NK-92 treated with Interleukin-12 subunit alpha and Interleukin-12 subunit beta, amount 100 ng/mL, for 24 hours (cell line): ENCODE measurements at places on chromosomes 3 and 15.

GRCh38 chr3:176376531-176376930 lies 820.8 kb downstream of the TBL1XR1 start:
- DNase-seq = no peak

- DNase-seq = no peak
Observed at GRCh38 chr3:114973536-114973935, 173.6 kb downstream of the ZBTB20 start.

DNA sequence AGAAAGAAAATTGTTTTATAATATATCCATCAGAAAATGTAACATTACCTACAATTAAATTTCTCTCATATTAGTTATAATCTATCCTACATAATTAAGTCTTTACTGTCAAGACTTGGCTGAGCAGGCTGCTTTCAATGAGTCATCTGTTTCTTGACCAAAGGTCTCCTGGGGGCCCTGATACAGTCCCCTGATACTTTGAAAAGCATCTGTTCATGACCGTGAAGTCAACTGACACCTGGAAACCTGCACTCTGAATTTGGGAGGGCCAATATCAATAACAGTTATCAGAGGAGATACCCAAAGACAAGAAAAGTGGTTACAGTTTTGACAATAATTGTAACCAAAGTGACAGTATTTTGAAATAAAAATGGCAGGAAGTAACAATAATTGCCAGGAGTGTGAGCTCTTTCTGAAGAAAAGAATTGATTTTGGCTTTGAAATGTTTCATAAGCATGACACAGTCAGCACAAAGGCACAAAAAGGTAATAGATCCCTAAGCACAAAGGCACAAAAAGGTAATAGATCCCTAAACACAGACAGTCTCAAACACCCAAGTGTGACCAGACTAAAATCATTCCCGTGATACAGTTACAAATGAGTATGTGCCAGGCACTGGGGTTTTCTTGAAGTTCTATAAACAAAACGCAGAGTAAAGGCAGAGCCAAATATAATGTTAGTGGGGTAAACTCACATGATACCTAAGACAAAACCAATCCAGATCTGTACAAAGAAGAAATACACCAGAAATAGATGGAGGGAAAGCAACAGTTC lies 260.7 kb downstream of the PLOD2 start:
- no peak for DNase-seq

DNA sequence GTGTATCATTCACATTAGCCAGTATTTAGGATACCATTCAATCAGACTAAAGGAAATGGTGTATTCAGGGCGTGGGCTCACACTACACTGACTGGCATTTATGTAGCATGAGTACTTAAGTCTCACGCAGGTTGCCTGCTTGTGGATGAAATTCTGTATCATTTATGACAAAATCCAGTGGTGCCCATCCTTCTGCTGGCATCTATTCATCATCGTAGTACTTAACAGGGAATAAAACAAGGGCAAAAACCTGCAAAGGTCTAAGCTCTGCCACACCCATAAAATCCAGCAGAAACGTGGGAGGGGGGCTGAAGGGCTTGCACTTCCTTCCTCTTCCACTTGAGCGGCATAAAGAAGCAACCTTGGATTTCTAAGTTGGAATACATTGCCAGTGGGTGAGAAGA lies 2.7 kb downstream of the GAP43 start:
- DNase-seq = no peak

DNA sequence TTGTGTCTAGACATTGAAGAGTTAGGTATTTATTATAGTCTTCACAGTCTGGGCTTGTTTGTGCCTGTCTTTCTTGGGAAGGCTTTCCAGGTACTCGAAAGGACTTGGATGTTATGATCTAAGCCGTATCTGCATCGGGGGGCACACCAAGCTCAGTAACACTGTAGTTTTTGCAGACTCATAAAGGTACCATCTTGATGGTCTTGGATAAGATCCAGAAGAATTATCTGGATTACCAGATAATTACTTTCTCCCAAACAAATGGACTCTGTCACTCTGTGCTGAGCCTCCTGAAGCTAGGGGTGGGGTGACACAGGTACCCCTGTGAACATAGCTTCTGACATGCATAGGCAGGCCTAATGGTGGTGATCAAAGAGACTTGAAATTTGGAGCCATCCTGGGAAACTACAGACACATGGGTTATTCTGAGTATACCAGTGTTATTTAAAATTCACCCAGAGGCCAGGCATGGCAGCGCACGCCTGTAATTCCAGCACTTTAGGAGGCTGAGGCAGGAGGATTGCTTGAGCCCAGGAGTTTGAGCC lies 238.6 kb upstream of the TPM1 start:
- no peak for DNase-seq

DNA sequence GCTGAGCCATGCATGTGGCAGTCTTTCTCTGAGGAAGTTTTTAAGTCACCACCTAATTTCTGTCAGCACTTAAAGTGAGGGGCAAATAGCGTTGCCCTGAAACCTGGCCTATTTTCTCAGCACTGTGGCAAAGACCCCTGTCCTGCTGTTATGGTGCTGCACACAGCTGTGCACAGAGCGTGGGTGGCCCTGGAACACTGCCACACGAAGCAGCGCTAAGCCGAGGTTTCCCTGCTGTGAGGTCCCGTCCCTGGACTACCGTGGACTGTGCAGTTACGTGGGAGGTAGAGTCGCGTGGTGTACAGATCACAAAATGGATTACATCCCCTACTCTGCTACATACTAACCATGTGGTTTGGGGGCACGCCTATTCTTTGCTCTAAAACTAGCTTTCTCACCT lies 101.6 kb upstream of the NR2E3 start:
- DNase-seq = no peak
